ENCODE measurements at places on chromosomes 1 and 21. TPM values are rescaled to one million over a fixed set of nuclear protein-coding genes. Genes with fewer than 3 reads are reported as not detected.

Gene MPZ
- 6.6 TPM for total RNA-seq

DNA sequence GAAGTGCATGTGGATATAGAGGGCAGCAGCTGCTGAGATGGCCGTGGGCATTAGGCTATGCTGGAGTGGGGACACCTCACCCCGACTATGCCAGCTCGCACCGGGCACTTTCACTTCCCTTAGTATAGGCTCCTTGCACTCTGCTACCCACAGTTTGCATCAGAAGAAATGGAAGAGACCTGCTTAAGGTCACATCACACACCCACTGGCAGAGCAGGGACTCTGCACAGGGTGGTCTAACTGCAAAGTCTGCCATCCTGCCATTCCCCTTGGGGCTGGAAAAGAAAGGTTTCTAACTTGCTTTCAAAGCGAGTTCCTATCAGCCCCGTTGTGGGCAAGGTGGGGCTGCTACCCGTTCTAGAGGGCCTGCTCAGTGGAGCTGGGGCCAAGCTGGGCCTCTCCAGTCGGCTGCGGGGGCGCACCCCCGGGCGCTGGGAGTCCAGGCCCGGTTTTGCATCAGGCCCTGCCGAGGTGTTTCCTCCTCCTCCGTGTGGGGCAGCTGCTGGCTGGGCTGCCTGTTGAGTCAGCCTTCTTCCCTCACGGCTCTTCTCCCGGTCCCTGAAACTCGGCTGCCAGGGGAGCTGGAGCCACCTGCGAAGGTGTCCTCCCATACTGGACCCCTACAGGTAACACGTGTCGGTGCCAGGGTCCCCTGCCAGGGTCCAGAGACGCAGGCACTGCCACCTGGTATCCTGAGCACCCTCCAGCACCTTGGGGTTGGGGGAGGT lies at the start of gene SYTL1:
SYTL1 (plus strand) TSS at position 498 of the 728 bp plus-strand sequence. CDS start 3,313 bp downstream, outside the sequence.
- peak; percentile 72 for DNase-seq

- DNase-seq = no peak
These were observed at the start of gene ARHGEF10L for GRCh38 chr1:17539477-17540254. ARHGEF10L (plus strand) TSS chr1:17539698; CDS start chr1:17580596, 40,898 bp downstream.

- DNase-seq = no peak
These were observed 561 bp downstream of the SLC26A9 start for GRCh38 chr1:205942631-205943159.

Gene ZSCAN20
- 3.6 TPM for total RNA-seq

Gene CNR2
- total RNA-seq = 51.0 TPM

GRCh38 chr21:16113052-16113715 lies 383.4 kb downstream of the USP25 start:
- DNase-seq = no peak

Gene TSPEAR
- not detected for total RNA-seq

Gene LAD1
- 0.10 TPM for total RNA-seq

GRCh38 chr21:45378258-45378966 lies 26.6 kb upstream of the COL18A1 start:
- no peak for DNase-seq

Gene CR1
- 11.4 TPM for total RNA-seq

DNA sequence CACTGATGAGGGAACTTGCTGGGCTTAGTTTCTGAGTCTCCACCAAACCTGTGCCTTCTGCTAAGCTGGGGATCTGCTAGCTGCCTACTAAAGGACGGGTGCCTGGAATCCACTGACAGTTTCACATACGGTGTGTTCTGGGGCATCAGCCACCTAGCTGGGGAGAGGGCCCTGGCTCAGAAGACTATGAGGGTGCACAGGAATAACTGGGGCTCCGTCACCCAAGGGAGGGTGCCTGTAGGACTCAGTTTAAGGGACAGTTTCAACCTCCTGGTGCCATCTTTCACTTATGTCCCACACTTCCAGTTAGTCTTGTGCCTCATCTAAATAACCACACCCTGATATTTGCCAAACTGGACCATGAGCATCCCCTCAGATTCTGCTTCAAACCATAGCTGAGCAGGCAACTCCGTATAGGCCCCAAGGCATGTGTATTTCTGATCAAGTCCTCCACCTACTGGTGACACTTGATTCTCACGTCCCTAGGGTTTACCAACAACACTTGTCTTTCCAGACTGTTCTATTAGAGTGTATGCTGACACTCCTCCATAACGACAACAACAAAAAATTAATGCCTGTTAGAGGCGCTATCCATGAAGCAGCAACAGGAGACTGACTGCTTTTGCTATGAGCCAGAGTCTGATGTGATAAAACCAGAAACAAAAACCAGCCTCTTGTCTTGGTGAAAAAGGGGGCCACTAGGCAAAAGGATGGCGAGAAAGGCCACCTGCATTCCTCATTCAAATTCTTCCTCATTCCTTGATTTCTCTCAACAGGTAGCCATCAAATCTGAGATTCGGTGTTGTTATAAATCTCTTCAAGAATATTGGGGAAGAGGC lies 55.0 kb upstream of the PAXBP1 start:
- no peak for DNase-seq

GRCh38 chr1:246377625-246378153 lies 129.4 kb downstream of the SMYD3 start:
- DNase-seq = no peak

DNA sequence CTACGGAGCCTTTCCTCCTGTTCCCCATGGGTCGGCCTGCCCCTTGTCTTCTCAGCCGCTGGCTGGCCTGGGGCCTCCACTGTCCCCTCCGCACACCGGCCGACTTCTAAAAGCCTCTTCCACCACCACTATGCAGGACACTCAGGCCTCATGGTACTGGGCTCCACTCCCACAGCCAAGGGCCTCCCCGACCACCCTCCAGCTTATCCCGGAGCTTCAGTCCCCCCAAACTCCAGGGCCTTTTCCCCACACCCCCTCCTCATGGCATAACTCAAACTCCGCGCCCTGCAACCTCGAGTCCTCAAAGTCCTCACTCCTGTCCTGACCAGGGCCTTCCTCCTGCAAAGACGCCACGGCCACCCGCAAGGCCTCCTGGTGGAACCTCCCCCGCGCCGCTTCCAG lies 2.0 kb downstream of the LRRC41 start:
- DNase-seq = no peak

- DNase-seq = no peak
These were observed 17.7 kb upstream of the LRRN2 start for GRCh38 chr1:204703268-204703664.

DNA sequence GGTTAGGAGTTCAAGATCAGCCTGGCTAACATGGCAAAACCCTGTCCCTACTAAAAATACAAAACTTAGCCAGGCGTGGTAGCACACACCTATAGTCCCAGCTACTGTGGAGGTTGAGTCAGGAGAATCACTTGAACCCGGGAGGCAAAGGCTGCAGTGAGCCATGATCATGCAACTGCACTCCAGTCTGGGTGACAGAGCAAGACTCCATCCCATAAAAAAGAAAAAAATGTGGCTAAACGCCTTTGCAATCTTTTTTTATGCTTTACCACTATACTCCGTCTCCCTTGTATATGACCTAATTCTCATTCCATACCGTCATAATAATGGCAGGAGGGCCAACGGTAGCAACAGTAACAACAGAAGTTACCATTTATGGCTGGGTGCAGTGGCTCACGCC lies 109.5 kb downstream of the ASH1L start:
- no peak for DNase-seq

Gene SPAG17
- not detected for total RNA-seq

Gene PKP1
- total RNA-seq = not detected

Gene NBPF6
- not detected for total RNA-seq

- DNase-seq = no peak
These were observed 198.7 kb downstream of the KCNT2 start for GRCh38 chr1:196409586-196409985.

Gene CFAP74
- total RNA-seq = not detected

Gene TFF2
- not detected for total RNA-seq

DNA sequence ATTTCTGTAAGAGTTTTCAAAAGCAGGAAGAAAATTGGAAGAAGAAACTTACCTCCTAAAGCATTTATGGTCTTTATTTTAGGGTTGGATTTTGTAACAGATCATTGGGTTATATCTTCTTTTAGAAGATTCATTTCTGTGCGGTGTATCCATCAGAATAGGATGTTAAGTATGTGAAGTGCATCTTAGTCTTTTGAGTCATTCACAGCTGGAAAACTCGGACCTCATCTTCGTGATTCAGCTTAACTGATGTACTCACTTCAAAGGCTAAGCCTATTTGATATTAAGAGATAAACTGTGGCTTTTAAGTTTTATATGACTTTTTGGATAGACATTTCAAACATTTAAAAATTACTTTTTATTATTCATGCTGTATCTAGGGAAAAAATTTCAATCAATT lies 56.3 kb downstream of the GIPC2 start:
- DNase-seq = no peak

DNA sequence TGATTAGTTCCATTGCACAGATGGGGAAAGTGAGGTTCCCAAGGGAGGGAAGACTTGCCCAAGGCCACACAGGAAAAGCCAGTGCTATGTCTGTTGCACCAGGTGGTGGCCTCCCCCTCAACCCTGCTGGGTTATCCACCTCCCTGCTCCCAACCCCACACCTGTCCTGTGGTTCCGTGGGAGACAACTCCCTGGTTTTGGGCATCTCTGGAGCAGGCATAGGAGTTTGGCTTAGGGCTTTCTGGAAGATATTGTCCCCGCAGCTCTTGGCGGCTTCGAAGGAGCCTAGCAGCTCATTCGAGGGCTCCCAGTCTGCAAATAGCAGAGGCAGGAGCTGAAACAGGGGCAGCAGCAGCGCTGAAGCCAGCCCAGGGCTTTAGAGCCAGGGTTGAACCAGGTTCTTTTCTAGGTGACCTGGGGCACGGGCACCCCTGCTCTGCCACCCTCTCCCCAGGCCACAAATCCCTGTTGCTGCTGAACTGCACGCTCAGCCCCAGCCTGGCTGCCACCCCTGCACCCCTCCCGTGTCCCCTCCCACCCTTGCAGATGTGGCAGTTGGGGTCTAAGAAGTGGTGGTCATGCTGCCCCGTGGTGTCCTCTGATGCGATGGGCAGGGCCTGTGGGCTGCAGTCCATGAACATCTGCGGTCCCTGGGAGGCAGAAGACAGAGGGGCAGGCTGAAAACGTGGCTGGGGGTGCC lies 22.1 kb downstream of the SPOCD1 start:
- DNase-seq = peak; percentile 14

GRCh38 chr1:203153989-203154821 lies 21.4 kb downstream of the MYBPH start:
- DNase-seq = no peak

DNA sequence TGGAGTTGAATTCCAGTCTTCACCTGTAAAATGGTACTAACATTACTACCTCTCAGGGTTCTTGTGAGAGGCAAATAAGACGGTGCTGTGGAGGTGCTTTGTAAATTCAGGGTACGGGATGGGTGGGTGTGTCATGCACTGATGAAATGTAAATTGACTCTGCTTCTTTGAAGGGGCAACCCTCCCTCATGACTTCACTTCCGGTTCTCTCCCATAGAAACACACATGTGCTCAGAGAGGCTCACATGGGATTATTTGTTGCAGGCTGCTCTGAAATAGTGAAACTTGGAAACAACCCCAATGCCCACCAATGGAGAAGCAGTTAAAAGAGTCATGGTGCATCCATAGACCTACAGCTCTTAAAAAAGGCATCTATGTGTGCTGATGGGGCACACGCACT lies 44.9 kb upstream of the SCMH1 start:
- DNase-seq = no peak

Gene HOOK1
- 9.9 TPM for total RNA-seq

DNA sequence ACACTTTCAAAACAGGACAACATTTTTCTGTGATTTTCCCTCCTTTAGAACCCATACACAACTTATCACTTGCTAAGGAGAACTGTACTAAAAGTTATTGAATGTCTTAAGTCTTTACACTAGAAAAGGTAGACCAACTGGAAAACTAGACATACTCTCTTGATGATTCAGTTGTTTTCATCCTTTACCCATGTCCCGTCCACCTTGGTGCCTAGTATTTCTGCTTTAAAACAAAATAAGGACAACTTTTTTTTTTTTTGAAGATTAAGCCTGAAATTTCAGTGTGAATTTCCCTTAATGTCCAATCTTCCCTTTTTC lies 4.5 kb downstream of the CDKN2C start:
- no peak for DNase-seq

DNA sequence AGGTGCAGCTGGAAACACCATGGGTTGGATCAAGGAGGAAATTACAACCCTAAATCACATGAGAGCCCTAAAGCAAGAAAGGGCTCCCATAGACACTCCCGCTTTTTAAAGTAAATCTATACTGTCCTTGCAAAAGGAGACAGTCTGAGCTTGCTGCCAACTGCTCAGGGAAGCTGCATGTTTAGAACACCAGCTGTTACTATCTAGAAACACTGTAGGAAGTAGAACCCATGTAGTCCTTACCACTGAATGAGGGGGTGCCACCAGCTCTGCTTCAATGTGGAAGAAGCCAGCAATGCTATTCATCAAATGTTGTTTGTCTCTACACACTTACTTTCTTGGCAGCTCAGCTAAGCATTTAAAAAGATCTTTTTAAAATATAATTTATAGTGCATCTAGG lies 79.8 kb downstream of the PIGK start:
- no peak for DNase-seq

DNA sequence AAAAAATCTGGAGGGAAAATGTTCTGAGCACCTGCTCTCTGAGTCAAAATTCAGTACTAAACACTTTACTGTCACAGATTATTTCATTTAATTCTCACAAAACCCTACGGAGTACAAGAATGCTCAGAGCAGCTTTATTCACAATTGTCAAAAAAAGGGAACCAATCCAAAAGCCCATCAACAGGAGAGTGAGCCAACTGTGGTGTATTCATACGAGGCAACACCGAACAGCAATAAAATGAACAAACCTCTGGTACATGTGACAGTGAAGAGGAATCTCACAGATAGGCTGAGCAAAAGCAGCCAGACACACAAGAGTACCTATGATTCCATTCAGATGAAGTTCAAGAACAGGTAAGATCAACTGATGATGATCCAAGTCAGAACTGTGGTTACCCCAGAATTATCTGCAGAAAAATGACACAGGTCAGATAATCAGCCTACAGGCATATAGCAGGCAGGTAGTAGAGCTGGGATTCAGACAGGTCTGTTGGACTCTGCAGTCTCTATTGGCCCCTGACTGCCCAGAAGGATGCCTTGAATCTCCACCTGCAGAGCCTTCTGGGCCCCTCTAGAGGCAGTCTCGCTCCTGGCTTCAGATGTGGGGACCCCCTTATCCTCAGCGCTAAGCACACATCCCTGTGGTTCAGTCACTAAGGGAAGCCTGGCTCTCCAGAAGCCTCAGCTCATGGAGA lies 19.2 kb downstream of the SLC9A1 start:
- no peak for DNase-seq

DNA sequence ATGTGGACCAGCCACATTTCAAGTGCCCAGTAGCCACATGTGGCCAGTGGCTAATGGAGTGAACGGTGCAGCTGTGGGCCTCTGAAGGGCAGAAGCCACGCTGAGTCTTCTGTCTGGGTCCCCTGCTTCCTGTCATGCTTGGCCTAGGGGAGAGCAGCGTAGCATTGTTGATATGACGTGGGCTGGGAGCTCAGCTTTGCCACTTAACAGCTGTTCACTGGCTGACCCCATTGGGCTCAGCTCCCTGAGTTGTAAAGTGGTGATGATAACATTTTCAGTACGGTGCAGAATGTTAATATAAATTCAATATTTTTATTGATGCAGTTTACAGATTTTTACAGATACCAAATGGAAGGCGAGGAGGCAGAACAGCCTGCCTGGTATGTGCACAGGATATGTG lies 4.5 kb downstream of the PODN start:
- DNase-seq = no peak

Gene CLDN8
- total RNA-seq = not detected

Gene SLAMF1
- total RNA-seq = 91.7 TPM

All from activated B cell treated with CpG ODN at 0.5 μM for 24 hours (primary cell).